Osteocyte (in vitro differentiated cells): ENCODE measurements at places on chromosomes 7 and 10.

- DNase-seq, result no peak
Observed at GRCh38 chr10:77116904-77117303, 520.7 kb downstream of the KCNMA1 start.

GRCh38 chr7:75983471-75984129 is 10.8 kb downstream of the TMEM120A start:
- DNase-seq, result no peak

DNA sequence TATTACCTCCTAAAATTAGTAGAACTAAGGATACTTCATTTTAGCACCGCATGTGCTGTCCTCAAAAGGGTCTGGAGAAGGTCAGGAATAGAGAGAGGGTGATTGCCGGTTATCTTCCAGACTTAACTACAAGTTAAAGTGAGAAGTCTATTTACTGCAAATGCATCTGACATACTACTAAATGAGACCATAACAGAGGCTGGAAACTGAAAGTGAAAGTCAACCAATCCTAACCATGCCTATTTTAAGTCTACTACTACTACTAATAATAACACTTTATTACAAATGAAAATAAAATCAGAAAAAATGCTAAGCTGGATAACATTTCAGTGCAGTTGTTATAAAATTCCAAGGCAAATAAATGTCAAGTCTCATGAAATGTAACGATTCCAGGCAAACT is 244.7 kb downstream of the KIF20B start:
- DNase-seq, result no peak

DNA sequence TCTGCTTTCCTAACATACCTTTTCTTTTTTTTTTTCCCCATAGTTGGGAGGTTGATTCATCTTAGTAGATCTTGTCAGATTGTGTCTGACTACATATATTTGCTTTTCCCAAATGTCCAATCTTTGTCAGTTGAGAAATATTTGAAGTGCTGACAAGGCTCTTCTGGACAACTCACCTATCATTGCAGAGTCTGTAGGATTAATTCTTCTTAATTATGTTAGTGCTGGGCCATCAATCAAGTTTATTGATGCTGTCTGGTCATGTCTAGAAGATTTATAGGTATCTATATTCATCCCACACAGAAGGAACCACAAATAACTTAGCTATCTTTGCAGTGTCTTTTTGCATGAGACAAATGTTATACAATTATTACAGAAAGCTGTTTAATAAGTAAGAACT is 310.6 kb downstream of the ACTR3B start:
- no peak for DNase-seq

- DNase-seq, result no peak
Observed at GRCh38 chr7:116630357-116630756, 41.6 kb upstream of the MET start.

- DNase-seq, result no peak
Observed at GRCh38 chr10:127556916-127557315, 7.8 kb downstream of the NPS start.

- DNase-seq, result no peak
Observed at GRCh38 chr7:2120841-2121830, 111.6 kb downstream of the MAD1L1 start.

GRCh38 chr10:131858583-131859340 is 42.0 kb upstream of the PPP2R2D start:
- peak; percentile 77 for DNase-seq

DNA sequence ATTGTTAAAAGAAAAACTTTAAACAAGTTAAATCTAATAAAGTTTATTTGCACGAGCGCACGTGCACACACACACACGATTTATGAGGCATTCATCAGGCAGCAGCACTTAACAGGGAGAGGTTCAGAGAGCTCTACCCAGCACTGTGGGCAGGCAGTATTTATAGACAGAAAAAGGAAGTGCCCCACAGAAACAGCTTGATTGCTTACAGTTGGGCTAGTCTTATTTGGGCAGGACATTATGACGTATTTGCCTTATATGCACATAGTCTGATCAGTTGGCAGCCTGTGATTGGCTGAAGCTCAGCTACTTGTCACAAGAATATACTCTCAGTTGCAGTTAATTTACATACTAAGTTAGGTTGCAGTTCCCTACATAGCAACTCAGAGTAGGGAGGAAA is 1.2 kb upstream of the SDHAF3 start:
- no peak for DNase-seq

- DNase-seq, result no peak
Observed at GRCh38 chr7:20304366-20304765, 26.3 kb upstream of the ITGB8 start.

DNA sequence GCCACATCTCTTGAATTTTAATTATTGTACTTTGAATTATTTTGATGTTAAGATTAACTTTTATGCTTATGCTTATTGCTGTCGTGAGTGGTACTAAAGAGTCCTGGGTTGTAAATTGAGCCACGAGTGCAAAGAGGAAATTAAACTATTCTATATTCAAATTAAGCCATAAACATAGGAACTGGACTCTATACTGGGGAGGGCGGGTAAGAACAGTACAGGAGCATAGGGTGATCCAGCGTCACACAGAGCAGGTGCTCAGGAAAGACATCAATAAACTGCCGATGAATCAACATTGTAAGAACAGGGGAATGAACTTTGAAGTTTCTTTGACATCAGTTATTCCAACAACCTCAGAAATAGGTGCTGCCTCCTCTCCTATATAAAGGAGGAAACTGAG is 219.6 kb downstream of the CACNB2 start:
- DNase-seq, result no peak

GRCh38 chr10:73414230-73414945 is 530 bp upstream of the ANXA7 start:
- DNase-seq, result no peak

DNA sequence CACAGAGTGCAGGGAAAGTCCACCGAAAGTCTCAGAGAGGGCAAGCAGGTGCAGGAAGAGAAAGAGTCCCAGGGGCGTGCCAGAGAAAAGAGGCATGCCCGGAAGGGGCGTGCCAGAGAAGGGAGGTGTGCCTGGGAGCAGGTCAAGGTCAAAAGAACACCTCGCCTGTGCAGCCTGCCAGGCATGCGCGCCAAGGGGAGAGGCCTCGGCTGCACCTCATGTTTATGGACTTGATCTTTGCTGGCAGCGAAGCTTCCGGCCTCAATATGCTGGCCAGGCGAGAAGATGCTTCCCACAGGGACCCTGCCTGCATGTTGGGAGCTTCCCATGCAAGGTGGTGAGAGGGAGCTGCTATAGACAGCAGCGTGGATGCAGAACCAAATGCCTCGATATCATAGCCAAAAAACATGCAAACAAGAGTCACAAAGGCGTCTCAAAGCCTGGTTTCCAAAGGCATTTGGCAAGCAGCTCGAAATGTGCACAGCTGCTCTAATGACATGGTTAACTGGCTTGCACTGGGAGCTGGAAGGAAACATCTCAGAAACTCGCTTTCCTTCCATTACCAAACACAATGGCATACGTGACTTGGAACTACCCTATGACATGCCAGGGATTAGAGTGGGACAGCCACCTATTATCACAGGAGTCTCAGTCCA is 192.5 kb upstream of the PPP2R2D start:
- peak; percentile 80 for DNase-seq

DNA sequence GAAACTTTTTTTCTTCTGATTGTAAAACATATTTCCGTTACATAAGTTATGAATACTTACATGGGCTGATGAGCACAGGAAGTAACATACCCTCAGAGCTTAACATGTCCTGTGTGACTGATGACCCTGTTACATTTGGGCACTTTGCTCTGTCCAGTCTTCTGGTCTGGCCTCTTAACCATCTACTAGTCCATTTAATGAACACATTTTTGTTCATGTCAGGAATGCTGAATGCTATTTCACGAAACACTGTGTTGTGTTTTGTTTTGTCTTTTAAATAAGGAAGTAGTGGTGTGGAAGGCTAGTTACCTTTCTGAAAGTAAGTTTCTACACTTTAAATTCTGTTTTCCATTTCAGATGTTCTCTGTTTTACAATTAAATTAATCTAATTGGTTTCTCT is 77.7 kb downstream of the RBM33 start:
- no peak for DNase-seq

DNA sequence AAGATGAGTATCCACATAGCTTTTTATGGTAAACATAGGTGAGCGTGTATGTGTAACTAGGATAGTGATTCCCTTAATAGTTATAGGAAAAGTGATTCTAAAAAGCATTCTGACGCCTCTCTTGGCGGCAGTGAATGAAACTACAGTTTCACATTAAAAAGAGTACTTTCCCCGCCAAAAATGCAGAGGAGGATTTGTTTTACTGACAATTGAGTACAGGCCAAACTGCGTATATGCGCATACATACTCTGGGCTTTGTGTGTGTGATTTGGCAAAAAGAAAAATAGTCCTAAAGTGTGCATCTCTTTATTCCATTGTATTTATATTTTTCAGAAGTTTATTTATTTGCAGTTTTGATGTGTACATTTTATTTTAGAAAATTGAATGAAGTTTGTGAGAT is 10.3 kb downstream of the CUL1 start:
- DNase-seq, result no peak

DNA sequence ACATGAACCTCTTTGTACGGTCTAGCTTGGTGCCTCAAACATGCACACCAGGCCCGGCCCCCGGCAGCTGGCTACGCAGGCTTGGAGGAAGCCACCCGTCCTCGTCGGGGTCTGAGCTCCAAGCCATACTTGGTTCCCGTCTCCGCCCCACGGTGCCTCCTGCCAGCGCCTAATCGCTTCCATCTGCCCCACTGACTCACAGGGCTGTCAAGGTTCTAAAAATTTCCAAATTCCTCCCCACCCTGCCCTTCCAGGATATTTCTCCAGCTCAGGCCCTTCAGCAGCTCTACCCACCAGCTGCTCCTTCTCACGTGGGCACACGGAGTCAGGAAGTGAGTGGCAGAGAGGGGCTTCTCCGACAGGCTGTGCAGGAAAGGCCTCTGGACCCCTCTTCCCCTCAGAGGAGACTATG is 38.8 kb downstream of the TMEM270 start:
- DNase-seq, result peak; percentile 88

DNA sequence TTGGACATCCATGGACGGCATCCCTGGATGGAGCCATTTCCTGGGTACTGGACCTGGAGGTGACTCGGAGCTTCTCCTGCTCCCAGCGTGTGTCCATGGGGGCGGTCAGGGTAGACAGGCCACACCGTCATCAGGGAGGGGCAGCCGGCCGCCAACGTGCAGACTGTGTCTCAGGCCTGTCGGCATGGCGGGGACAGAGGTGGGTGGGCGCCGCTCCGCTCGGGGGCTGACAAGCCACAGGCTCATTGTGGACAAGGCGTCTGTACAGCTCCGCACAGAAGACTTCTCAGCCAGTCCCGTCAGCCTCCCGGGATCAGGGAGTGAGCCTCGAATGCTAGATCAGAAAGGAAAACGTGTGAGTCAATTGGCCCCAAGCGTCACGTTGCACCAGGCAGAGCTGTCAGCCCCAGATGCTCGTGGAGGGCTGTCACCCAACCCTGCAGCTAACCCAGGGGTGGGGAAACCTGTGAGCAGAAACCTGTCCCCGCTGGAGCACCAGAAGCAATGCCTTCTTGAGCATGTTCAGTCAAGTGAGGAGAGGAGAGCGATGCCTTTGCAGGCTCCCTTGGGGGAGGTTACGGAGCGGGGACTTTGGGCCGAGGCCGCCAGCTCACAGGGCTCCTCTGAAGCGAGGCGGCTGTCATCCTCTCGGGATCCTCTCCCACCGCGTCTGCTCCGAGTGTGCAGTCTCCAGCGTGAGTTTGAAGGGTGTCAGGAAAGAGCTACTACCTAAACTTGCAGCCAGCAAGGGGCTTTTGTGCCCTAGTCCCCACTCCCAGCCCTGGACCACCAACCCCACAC is 16.0 kb upstream of the DPYSL4 start:
- DNase-seq, result no peak

GRCh38 chr10:35959252-35959651 is 317.2 kb upstream of the FZD8 start:
- DNase-seq, result no peak

DNA sequence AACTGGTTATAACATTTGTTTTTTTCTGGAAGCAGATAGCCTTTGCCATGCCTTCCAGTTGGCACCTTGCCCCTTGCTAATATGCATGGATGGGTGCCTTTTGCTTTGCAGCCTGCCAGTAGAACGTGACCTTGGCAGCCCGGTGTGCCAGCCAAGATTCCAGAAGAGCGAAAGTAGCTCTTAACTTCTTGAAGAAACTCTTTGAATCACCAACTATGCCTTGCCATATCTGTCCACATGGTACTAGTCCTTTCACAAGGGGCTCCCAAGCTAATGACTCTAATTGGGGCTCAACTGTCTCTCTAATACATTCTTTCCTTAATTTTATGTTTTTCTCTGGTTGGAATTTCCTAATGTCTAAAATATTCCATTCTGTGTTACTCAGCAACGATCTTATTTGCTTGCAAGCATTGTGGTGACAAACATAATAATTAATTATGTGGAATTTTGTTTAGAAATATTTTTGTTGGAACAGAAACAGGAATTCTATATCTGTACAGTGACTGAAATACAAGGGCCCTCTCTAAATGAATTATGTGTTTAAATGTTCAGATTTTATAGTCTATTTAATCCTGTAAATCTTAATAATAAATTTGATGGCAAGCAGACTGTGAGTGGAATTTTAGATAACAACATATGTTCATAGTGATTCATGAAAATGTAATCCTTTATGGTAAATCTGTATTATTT is 45.8 kb downstream of the HDAC9 start:
- no peak for DNase-seq

DNA sequence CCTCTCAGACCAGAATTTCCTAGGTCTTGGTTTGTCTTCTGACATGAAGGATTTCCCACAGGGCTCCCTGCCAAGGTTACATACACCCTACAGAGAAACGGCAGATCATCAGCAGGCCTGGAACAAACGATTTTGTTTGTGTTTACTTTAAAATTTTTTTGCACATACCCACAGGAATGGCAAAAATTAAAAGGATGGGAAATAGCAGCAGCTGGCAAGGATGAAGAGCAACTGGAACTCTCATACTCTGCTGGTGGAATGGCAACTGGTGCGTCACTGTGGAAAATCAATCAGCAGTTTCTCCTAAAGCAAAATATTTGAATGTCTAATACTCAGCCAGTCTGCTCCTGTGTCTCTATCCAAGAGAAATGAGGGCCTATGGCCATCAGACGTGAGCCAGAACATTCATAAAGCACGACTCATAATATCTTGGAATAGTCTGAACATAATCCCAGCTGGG is 6.5 kb downstream of the BAIAP2L1 start:
- DNase-seq, result no peak

- DNase-seq, result no peak
Observed at GRCh38 chr7:73668886-73669230, 1.2 kb downstream of the VPS37D start.

- no peak for DNase-seq
Observed at GRCh38 chr7:52309631-52310030, 725.8 kb upstream of the POM121L12 start.

DNA sequence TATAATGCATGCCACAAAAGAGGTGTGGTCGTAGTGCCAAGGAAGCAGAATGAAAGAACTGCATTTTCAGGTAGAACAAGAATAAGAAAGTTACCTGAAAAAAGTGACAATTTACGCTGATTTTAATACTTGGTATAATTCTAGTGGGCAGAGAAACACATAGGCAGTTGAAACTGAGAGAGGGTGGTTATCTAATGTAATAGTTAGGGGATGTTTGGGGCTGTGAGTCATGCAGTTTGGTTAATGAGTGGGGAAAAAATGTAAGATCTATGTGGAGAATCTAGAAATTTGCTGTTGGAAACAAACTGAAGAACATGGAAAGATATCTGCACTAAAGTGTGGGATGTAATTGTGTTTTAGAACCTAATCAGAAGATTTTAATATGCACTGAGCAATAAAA is 33.7 kb downstream of the ZNF37A start:
- DNase-seq, result no peak
